NCI-H226 (cell line): ENCODE measurements at places on chromosomes 7 and 10.

GRCh38 chr7:93799750-93800357, 90.7 kb downstream of the TFPI2 start:
- no peak for DNase-seq

GRCh38 chr10:18449611-18450026, 201.8 kb downstream of the NSUN6 start:
- no peak for DNase-seq

GRCh38 chr10:4188406-4188805, 403.4 kb upstream of the KLF6 start:
- no peak for DNase-seq

- DNase-seq: peak; percentile 21
These were observed 242.8 kb downstream of the GLI3 start for GRCh38 chr7:41994036-41994745.

DNA sequence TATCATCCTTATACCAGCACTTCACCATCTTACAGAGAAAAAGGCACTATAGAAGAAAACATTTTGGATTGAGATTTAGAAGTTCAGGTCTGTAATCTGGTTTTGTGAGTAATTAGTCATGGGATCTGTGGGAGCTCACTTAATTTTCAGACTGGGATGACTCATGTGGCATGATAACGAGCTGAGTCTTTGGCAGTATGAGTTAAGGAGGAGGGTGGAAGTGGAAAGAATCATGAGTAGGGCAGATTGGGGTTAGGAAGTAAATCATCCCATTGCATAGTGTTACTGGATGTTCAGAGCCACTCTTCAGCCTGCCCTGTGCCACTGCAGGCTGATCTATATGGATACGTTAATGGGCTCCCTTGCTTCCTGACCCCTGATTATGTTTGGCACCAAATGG, 64.9 kb downstream of the ZNF92 start:
- peak; percentile 91 for DNase-seq

GRCh38 chr7:128052404-128052803, 21.2 kb upstream of the LRRC4 start:
- DNase-seq: no peak

GRCh38 chr7:114021135-114021534, 102.3 kb upstream of the PPP1R3A start:
- DNase-seq: no peak

DNA sequence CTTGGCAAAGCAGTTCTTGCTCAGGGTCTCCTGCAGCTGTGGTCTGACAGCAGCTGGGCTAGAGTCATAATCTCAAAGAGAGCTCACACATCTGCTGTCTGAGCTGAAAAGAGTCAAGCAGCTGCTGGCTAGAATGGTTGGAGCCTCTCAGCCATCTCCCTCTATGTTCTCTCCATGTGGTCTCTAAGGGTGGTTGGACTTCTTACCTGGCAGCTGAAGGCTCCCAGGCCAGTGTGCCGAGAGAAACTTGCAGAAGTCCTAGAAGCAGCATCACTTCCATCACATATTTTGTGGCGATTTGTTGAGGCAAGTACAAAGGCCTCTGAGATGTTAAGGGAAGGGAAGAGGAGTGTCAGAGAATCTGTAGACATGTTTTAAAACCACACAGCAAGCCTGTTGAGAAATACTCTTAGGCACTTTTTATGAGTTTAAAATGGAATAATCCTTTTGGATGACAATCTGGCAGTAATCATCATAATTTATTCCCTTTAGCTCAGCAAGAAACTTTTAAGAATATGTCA, 93.2 kb downstream of the REEP3 start:
- DNase-seq: no peak
